Islet precursor cell (in vitro differentiated cells): ENCODE measurements at places on chromosomes 12 and 14.
A peak's percentile ranks its signal among the peaks of the same experiment; 100 is the strongest.

- peak; percentile 79 for DNase-seq
Observed at GRCh38 chr12:119938049-119938667, 50.9 kb upstream of the BICDL1 start.

DNA sequence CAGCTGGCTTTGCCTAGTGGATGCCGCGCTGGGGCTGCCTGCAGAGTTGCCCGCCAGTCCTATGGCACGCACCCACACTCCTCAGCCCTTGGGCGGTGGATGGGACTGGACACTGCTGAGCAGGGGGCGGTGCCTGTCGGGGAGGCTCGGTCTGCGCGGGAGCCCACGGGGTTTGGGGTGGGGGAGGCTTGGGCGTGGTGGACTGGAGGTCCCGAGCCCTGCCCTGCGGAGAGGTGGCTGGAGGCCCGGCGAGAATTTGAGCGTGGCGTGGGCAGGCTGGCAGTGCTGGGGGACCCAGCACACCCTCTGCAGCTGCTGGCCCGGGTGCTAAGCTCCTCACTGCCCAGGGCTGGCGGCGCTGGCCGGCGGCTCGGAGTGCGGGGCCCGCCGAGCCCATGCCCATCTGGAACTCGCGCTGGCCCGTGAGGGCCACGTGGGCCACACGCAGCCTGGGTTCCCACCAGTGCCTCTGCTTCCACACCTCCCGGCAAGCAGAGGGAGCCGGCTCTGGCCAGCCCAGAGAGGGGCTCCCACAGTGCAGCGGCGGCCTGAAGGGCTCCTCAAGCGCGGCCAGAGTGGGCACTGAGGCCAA is 68.1 kb downstream of the ETNK1 start:
- DNase-seq = no peak

DNA sequence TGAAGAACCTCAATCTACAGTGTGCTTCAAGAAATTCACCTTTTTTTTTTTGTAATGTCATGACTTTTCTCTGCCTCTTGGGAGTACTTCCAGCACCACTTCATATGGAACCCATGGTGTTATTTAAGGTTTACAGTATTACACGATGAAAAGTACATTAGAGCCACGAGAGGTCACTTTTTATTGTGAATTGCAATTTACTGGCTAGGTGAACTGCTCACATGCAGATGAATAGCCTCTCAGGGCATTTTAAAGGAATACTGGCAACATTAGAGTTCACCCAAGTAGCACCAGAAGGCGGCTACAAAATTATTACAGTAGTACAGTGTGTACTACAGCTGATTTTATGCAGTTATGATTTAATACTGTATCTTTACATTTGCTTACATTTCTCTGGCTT is 99.1 kb upstream of the PPP4R3A start:
- no peak for DNase-seq

DNA sequence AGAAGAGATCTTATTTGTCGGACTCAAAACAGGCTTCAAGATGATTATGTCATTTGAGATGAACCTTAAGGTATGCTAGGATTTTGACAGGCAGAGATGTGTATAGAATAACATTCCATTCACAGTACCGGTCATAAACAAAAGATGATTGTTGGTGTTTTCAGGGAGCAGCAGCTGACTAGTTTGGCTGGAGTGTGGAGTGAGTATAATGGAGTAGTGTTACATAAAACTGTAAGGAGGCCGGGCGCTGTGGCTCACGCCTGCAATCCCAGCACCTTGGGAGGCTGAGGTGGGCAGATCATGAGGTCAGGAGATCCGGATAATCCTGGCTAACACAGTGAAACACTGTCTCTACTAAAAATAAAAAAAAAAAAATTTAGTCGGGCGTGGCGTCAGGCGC is 23.9 kb downstream of the SERPINA10 start:
- DNase-seq = peak; percentile 51

DNA sequence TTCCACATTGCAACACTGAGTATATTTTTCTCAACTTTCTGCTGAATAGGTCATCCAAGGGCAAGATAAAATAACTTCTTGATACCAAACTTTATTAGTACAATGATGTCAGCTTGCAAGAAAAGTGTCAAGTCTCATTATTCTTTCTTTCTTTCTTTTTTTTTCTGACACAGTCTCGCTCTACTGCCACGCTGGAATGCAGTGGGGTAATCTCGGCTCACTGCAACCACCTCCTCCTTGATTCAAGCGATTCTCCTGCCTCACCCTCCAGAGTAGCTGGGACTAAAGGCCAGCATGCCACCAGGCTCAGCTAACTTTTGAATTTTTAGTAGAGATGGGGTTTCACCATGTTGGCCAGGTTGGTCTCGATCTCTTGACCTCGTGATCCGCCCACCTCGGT is 523.4 kb downstream of the FSCB start:
- DNase-seq = no peak
